Activated T-helper 1 cell treated with anti-CD3 and anti-CD28 coated beads, Interleukin-2, amount 50 U/mL, for 16 hours (primary cell): ENCODE measurements at places on chromosomes 6 and 20.

DNA sequence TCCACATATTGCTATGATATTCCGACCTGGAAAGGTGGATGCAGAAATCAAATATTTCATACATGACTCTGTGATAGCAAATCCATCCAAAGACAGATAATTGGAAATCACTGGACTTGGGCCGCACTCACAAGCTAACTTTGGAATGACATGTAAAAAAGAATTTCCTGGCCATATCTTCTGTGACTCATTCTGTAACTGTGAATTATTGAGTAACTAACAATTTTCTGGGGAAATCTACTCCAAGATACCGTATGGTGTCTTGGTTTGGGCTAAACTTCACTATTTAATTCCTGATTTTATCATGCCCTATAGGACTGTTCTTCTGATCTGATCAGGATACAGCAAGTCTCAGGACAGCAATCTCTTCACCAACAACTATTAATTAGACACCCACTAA, 92.7 kb upstream of the LY86 start:
- no peak for DNase-seq

DNA sequence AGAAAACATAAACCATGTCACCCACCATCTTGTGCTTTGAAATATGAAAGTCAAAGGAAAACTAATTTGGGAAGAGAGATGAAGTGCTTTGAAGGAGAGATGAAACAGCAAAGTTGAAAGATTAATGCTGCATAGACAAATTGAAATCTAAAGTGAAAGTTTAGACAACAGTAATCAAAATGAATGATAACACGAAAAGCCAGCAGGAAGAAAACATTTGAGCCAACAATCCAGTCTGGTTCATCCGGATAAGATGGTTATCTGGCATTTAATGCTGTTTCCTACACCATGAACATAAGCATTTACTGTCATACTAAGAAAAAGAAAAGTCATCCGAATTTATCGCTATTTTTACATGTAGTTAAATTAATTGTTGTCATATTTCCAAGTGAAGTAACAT, 595 bp downstream of the HAO1 start:
- no peak for DNase-seq

- DNase-seq, result no peak
Observed at GRCh38 chr20:371755-372542, 8.6 kb upstream of the TRIB3 start.

- peak; percentile 72 for DNase-seq
Observed at GRCh38 chr6:29723666-29724588, 693 bp downstream of the HLA-F start.

- DNase-seq, result no peak
Observed at GRCh38 chr6:116685437-116685993, 4.5 kb downstream of the KPNA5 start.

DNA sequence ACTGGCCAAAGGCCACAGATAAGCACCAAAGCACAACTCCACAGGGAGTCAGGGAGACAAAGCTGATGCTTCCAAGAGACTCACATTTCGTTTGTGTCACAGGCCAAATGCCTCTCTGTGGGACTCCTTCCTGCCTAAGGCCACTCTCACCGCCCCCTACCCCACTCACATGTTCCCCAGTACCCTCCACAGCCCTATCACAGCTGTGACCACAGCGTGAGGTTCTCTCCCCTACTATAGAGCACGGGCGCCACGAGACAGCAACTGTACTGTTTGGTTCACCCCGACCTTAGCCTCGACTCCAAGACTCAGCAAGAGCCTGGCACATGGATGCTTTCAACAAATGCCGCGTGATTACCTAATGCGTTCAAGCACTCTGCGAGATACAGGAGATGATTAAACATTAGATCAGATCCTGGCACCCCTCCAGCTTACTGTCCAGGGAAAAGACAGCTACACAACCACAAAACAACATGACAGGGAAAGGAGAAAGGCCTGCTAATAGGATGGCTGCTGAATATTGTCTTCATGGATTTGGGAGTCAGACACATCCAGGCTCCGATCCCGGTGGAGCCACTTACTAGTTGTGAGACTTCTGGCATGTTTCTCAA, 105.5 kb downstream of the AGPAT4 start:
- no peak for DNase-seq

DNA sequence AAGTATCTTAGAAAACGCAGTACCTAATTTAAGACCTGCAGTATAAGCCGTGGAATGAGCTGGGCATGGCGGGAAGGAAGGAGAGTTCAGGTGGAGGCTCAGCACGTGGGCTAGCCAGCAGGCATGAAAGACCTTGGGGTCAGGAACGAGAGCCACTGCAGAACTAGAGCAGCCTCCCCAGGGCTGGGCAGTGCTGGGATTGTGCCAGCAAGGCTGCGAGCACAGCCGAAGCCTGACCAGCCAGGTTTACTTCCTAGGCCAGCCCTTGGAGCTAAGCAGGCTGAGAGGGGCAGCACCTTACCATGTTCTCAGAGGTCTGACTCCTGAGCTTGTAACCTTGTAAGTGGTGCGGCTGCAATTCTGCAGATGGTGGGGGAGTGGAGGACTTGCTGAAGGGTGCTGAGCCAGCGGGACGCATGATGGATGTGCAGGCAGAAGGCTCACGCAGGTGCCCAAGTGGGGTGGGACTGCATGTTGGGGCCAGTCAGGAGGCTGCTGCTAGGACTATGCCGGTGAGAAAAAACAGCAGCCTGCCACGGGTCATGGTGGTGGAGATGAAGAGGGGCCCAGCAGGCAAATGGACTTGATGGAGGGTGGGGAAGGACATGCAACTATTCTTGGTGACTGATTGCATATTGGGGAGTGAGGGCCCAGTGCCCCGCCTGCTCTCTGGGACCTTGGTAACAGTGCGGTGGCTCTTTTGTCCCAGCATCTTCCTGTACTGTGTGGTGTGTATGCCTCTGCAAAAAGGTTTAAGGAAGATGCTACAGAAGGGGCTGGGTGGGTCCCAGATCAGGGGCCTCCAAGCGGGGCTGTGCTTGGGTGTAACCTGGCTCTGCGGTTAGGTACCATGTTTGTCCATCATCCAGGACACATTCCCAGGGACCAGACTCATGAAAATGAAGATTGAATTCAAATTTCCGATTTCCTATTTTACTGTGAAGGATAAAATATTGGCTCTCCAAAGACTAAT, 37.6 kb upstream of the IRF4 start:
- no peak for DNase-seq

GRCh38 chr6:127554435-127555006, 22.5 kb upstream of the C6orf58 start:
- no peak for DNase-seq

DNA sequence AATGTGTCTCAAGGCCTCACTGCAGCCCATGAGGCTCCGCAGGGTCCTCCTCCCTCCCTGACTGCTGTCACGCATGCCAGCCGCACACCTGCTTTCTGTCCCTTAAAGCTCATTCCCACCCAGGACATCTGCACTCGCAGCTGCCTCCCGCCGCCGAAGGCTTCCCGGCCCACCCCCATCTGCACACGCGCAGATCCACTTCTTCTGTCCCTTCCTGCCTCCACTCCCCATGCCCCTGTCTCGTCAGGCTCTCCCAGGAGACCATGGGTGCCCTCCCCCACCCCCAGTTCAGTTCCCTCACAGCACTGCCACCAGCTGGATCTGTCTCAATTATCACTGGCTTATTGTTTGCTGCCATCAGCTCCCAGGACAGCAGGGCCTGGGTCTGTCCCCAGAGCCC, 63.0 kb downstream of the RIPOR3 start:
- DNase-seq, result no peak

- DNase-seq, result no peak
Observed at GRCh38 chr6:107769053-107769658, 55.0 kb downstream of the SCML4 start.

DNA sequence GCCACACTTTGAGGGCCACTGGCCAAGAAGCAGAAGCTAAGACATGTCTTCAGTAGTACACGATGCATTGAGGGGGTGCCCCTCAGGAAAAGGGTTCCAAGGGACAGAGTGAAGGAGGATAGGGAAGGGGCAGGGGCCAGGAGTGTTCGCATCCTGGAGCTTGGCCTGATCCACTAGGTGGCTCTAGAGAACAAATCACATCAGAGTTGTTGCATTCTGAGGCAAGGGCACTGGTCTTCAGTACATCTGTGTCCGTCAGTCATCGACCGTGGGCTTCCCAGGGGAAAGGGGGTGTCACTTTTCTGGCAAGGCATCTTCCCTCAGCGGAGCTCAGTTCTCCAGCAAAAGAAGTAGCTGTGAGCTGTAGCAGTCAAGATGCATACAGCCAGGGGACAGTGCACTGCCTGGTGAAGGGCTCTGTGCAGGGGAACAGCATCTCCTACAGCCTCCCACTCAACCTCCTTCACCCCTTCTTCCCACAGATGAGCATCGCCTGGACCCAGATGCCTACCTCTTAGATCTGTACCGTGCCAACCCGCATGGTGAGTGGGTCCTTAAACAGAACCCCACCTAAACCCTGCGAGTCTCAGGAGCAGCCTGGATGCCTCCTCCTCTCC, 47.8 kb downstream of the ARHGAP40 start:
- DNase-seq, result no peak

- no peak for DNase-seq
Observed at GRCh38 chr6:39998126-39998525, 63.9 kb upstream of the MOCS1 start.

- DNase-seq, result no peak
Observed at GRCh38 chr20:25049261-25050060, 8.5 kb downstream of the ACSS1 start.

GRCh38 chr20:19706463-19706862, 51.6 kb upstream of the RIN2 start:
- no peak for DNase-seq

DNA sequence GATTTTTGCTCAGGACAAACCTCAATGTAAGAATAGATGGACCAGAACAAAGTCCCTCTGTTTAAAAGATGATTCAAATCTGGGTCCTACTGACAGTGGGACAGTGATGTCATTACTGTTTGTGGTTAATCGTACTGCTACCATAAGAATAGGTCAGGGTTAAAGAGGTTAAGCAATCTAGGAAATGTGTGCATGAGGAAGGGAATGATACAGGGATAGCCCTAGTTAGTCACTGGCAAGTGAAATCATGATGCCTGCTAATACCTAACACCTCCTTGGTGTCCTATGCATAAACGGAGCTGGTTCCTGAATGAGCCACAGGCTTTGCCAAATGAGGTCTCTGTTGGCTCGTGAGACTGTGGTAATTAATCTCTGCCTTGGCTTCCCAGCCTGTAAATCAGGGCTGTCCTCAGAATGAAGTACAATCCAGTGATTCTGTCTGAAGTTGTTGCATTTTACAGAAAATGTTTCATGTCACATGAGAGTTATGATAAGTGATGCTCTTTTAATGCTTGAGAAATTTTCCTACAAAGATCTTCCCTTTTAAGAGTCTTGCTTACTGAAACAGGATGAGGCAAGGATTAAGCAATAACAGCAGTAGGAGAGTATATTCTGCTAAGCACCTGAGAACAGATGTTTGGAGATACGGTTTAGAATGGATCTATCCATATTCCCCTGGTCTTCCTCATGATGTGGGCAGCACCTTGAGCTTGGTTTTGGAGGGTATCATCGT, 3.8 kb downstream of the MEP1A start:
- no peak for DNase-seq

DNA sequence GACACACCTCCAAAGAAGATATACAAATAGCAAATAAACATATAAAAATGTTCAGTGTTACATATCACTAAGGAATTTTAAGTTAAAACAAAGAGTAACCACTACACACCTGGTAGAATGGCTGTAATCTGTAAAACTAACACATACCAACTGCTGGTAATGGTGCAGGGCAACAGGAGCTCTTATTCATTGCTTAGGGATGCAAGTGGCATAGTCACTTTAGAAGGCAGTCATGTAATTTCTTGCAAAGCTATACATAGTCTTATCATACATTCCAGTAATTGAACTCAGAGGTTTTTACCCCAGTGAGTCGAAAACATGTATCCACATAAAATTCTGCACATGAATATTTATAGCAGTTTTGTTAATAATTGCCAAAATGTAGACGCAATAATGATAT, 906.8 kb upstream of the CITED2 start:
- DNase-seq, result no peak

DNA sequence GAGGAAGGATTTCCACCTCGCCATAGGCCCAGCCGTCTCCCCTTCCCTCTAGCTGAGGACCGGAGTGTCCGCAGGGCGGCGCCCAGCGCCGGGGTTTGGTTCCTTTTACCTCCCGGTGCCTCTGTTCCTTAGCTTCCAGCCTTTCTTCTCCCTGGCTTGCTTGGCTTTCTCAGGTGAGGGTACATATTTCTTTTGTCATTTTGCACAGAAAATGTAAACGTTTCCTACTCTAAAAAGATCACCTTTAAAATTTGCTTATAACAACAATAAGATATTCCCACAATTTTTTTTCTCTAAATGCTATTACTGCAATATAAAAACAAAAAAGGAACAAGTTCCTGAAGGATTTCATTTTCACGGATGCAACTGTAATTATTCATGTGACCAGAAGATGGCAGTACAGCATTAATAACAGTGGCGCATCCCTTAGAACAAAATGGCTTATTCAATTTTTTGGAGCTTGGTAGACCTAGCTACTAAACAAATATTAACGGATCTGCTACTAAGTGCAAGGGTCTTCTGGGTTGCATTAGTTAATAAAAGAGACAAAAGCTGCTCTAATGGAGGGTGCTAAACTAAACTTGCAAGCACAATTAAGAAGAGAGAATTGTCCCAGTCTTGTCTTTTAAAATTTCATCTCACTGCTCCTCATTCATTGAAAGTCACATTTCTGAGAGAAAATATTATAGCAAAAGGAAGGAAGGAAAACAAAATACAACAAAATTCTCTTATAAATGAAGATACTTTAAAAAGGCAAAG, 172.9 kb downstream of the ADGRG6 start:
- no peak for DNase-seq

DNA sequence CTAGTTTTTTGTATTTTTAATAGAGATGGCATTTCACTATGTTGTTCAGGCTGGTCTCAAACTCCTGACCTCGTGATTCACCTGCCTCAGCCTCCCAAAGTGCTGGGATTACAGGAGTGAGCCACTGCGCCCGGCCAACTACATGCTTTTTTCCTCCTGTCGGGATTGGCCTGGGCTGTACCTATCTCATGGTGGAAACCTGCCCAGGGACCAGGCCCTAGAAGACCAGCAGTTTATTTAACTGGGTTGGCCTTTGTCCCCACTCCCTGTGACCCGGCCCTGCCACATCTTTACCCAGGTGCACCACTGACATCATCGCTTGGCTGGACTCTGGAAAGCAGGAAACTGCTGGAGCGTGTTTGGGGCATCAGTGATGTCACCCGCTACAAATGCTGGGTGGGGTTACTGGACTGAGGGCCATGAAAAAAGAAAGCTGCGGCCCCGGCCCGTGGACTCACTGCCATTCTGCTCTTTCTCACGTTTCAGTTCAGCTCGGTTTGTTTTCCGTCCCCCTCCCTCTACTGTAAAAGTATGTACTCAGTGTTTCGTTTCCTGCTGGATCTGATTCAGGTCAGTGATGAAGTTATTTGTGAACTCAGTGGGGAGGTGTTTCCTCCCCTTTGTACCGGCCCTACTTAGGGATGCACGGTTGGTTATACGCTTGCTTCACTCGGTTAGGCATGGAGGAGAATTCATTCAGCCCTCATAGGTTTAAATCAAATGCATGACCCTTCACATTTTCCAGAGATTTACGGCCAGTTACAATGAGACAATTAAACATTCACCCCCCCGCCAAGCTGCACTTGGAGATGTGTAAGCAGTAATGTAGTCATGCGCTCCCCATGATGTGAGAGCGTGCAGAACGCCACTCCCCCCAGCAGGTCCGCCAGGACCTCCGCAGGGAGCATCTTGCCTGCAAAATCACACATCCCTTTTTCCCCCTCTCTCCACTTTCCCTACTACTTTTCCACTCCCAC, 179.3 kb downstream of the MTHFD1L start:
- DNase-seq, result no peak

- DNase-seq, result peak; percentile 11
Observed at GRCh38 chr6:3022765-3023662, 23.3 kb downstream of the NQO2 start.

GRCh38 chr6:69005199-69005598, 370.1 kb downstream of the ADGRB3 start:
- no peak for DNase-seq
